ENCODE measurements at places on chromosomes 6 and 20.

DNA sequence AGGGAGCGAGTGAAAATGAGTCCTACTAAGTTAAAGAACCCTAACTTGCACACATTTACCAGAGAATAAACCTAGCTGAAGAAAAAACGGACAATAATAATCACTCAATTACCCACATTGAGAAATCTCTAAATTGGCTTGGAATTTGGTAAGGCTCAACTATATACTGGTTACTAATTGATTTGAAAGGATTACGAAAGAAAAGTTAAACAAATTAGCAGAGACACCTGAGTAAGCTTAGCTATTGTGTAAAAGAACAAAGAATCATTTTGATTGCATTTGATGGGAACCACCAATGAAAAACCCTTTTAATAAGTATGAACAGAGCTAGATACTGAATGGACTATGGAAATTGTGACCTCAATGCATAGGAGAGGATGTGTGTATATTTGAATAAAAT lies 118.6 kb upstream of the ADGRF1 start:
- DNase-seq: no peak

DNA sequence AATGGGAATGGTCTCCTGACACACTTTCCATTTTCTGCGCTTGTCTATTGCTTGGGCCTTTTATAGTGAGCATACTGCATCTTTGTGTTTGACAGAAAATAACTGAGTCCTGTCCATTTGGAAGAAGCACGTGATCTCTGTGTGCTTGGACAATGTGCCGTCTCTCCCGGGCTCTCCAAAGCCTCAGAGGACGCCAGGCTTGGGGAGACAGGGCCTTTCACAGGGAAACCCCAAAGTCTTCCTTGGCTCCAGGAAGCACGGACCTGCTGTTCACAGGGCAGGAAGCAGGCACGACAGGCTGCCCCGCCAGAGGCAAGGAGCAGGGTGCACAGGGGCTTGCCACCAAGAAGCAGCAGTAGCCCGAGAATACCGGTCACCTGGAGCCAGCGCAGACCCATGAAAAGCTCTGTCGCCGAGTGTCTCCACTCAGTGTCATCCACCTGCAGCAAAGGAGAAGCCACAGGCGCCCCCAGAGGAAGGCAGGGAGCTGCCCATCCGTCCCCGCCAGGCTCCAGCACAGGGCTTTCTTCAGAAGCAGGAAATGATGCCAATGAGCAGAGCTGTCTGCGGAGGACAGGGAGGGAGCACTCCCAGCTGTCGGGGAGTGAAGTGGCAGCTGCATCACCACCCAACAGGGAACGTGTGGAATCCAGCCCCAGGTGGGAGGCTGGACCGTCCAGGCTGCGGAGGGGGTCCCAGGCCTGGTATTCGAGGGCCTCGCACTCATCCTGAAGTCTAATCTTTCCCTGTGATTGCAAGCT lies 135.1 kb downstream of the AGPAT4 start:
- DNase-seq: no peak

GRCh38 chr6:85452441-85452881 lies 2.6 kb downstream of the NT5E start:
- DNase-seq: no peak

- DNase-seq: no peak
Observed at GRCh38 chr6:105263685-105264610, 84.1 kb upstream of the POPDC3 start.

DNA sequence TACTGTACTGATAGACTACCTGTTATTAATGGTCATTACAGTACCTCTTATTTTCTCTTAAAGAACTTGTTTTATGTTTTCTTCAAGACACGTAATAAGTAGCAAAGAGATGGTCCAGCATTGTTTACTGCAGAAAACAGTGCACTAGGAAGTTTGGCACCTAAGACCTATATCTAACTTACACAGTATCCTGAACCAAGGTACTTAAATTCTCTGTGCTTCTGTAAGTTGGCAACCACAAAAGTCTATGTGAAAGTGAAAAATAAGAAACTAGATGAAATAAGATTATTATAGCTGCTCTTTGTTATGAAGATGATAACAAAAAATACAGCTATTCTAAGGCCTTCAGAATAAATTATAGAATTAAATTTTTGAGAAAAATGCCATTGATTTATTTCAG lies 411.7 kb upstream of the SOX4 start:
- DNase-seq: no peak

DNA sequence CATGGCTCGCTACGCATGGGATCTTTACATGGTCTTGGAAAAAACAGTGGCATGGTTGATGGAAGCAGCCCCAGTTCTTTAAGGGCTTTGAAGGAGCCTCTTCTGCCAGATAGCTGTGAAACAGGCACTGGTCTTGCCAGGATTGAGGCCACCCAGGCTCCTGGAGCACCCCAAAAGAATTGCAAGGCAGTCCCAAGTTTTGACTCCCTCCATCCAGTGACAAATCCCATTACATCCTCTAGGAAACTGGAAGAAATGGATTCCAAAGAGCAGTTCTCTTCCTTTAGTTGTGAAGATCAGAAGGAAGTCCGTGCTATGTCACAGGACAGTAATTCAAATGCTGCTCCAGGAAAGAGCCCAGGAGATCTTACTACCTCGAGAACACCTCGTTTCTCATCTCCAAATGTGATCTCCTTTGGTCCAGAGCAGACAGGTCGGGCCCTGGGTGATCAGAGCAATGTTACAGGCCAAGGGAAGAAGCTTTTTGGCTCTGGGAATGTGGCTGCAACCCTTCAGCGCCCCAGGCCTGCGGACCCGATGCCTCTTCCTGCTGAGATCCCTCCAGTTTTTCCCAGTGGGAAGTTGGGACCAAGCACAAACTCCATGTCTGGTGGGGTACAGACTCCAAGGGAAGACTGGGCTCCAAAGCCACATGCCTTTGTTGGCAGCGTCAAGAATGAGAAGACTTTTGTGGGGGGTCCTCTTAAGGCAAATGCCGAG lies 78.2 kb downstream of the ASXL1 start:
- DNase-seq: no peak

- no peak for DNase-seq
Observed at GRCh38 chr6:49497304-49497703, 2.4 kb upstream of the GLYATL3 start.

DNA sequence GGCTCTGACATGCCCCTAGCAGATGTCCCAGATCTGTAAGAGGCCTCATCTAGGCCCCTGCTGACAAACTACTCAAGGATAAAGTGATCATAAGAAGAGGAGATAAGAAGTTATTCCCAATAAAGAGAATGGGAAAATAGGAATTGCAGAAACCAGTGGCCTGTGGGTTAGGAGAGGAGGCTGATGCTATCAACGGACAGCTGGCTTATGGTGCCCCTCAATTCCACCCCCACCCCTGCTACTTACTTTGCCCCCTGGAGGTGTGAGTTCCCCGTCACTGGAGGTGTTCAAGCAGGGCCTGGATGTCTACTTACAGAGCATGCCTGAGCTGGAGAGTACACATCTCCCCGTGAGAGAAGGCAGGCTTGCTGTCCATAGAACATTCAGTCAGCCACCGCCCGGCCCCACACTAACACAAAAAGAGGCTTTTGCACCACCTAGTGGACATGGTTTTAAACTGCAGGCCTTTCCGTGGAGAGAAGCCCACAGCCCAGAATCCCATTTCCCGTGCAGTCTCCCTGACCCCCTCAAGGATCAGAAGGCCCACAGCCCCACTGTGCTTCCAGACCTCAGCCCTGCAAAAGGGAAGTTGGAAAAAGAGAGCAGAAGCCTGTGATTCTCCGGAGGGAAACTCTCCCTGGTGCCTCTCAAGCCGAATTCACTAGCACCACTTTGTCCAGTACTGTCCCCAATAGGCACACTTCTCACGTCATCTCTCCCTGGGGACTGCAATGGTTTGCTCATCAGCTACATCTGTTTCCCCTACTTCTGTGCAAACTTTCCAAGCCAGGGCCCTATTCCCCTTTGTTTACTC lies 23.8 kb upstream of the BNIP5 start:
- DNase-seq: peak; percentile 63

- DNase-seq: no peak
Observed at GRCh38 chr6:34982424-34982852, 93.4 kb downstream of the ANKS1A start.

- DNase-seq: no peak
Observed at GRCh38 chr6:106439459-106439858, 78.9 kb downstream of the CRYBG1 start.

- no peak for DNase-seq
Observed at GRCh38 chr20:5788385-5788895, 38.2 kb downstream of the SHLD1 start.

GRCh38 chr6:45415788-45416518 lies 38.2 kb upstream of the SUPT3H start:
- no peak for DNase-seq

GRCh38 chr6:16409531-16410441 lies 171.4 kb downstream of the GMPR start:
- DNase-seq: no peak

- no peak for DNase-seq
Observed at GRCh38 chr6:54719131-54719530, 127.4 kb upstream of the FAM83B start.

DNA sequence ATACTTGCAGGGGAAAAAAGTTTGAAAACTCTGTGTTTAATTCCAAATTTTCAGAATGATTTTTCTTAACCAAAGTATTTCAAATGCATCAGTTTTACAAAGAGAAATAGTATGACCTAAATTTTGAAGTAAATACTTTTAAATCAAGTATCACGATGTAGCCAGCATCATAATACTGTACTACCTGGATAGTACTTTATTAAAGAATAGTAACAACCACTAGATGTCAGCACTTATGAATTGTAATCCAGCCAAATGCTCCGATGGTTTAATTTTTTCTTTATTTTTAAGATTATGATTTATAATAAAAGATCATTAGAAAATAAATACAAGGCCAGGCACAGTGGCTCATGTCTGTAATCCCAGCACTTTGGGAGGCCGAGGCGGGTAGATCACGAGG lies 37.2 kb upstream of the HACE1 start:
- DNase-seq: no peak

DNA sequence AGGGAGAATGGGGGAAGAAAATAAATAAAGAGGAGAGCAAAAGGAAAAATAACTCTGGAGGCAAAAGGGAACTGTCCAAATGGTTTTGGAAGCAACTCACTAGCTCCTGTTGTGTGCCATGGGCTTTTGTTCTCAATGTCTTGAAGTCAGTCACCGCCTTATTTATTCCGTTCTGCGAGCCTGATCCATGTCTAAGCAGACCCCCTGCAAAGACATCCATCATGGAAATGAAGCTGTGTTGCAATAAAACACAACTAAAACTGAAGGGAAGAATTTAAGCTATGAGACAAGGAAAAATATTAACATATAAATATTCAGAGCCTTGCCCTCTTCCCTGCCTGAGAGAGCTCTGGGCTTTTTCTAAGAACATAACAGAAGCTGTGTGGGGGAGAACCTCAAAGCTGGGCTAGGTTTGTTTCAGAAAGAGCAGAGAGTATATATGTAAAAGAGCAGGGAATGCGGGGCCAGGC lies 373.2 kb upstream of the CNR1 start:
- DNase-seq: no peak

- no peak for DNase-seq
Observed at GRCh38 chr20:23235173-23236027, 115.2 kb upstream of the NXT1 start.

DNA sequence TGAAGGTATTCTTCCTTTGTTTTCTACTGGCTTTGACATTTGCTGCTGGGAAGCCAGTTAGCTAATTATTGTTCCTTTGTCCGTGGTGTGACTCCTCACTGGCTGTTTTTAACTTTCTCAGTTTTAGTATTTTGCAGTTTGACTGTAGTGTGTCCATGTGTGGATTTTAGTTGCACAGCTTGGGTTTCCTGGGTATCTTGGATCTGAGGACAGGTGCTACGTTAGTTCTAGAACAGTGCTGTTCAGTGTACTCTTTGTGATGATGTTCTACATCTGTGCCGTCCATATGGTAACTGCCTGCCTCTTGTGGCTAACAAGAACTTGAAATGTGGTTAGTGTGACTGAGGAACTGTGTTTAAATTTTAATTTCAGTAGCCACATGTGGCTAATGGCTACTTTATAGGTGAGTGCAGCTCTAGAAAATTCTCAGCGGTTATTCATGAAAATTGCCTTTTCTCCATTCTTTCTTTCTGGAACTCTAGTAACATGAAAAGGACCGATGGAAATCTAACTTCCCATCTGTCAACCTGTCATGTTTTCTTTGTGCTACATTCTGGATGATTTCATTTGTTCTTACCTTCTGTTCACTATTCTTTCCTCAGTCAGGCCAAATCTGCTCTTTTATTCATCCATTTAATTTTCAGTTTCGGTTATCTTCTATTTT lies 7.4 kb downstream of the SNX9 start:
- DNase-seq: no peak

- no peak for DNase-seq
Observed at GRCh38 chr6:82484001-82484400, 120.4 kb downstream of the TPBG start.

- DNase-seq: no peak
Observed at GRCh38 chr6:126313941-126314340, 26.0 kb upstream of the CENPW start.

- no peak for DNase-seq
Observed at GRCh38 chr20:9509246-9509645, 5.1 kb upstream of the LAMP5 start.

DNA sequence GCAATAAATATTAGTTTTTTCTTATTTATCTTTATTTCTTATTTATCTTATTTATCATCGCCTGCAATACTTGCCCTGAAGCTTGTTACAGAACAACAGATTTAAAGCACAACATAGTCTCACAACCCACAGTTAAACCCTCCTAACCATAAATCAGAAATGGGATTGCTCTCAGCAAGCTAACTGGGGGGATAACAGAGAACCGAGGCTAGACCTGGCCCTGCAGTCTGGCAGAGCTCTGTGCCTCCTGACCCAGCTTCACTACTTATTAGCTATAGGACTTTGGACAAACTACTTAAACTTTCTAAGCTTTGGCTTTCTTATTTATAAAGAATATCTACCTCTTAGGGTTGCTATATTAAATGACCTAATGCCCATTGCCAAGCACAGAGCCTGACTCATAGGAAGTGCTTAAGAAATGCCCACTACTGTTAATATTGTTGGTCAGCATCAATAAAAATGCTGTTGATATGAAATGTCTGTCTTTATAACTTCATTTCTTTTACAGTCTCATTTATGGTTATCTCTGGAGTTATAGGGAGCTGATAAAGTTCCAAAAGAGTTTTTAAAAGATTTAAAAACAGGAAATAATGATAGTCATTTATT lies 87.9 kb upstream of the BEND6 start:
- no peak for DNase-seq
